Hair follicular keratinocyte (primary cell): ENCODE measurements at places on chromosomes 5 and 9. TPM values are rescaled to one million over a fixed set of nuclear protein-coding genes. Genes with fewer than 3 reads are reported as not detected.

The AGXT2 gene
- not detected in 2 replicates for total RNA-seq

The CDKN2A gene
- 47.6 and 65.5 TPM in 2 replicates for total RNA-seq

The SLC28A3 gene
- total RNA-seq = 0.08 and 0.27 TPM in 2 replicates

The IL9 gene
- not detected in 2 replicates for total RNA-seq

The PALM2AKAP2 gene
- 1.9 and 3.3 TPM in 2 replicates for total RNA-seq

The DAB2 gene
- total RNA-seq = 7.4 and 11.9 TPM in 2 replicates

The RETREG1 gene
- total RNA-seq = 0.47 and 0.80 TPM in 2 replicates

The ENTREP1 gene
- 0.08 and 0.19 TPM in 2 replicates for total RNA-seq

The SPINK9 gene
- not detected in 2 replicates for total RNA-seq

The RNF208 gene
- total RNA-seq = 0.23 TPM in 1 of 2 replicates, not detected in the other

The DOCK8 gene
- 0.08 and 2.7 TPM in 2 replicates for total RNA-seq

The CHSY3 gene
- 0.15 and 0.62 TPM in 2 replicates for total RNA-seq

The TUSC1 gene
- total RNA-seq = 20.3 and 29.2 TPM in 2 replicates

The CIZ1 gene
- total RNA-seq = 48.4 and 49.0 TPM in 2 replicates

The TRAF1 gene
- total RNA-seq = 0.38 and 1.4 TPM in 2 replicates

The SLC9A3 gene
- 1.2 and 2.2 TPM in 2 replicates for total RNA-seq

The LCN1 gene
- not detected in 2 replicates for total RNA-seq

The STPG3 gene
- total RNA-seq = not detected in 2 replicates

The GLDC gene
- total RNA-seq = 0.94 and 11.5 TPM in 2 replicates

The FRMPD1 gene
- under 0.01 TPM in 1 of 2 replicates, not detected in the other for total RNA-seq
